ENCODE measurements at places on chromosomes 11 and 22.

DNA sequence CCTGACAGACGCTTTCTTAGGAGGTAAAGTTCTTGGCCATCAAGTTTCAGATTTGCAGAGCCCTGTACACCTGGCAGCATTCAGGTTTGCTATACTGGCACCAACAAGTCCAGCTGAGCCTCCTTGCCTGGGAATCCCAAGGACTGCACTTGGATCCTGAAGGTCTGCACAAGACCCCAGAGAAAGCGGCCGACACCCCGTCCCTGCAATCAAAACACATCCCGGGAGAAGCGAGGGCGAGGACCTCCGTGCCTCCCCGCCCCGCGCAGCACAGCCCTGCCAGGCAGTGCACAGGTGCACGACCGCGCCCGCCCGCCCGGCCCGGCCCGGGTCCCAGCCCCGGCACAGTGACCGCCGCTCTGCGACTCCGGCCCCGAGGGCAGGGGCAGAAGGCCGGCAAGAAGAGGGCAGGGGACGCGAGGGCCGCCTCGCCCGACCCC, 559 bp downstream of the MRTFA start:
- no peak for DNase-seq

DNA sequence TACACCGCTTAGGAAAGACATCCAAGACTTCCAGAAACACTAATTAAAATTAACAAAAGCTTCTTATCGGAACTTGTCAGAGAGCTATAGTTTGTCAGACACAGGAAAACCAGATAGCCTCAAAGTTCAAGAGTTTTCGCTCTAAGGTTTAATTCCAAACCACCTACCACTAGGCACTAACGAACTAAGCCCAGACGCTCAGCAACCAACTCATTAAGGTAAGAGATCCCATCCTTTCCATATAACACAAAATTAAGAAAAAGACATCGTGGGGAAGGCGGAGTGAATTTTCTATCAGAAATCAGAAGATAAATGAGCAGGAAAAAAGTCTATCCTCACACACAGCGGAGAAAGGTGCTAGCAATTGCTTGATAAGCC, 382 bp downstream of the IMMP1L start:
- no peak for DNase-seq

GRCh38 chr11:59106363-59107336, at the start of gene FAM111B:
TSS of gene FAM111B (plus strand) at chr11:59107237. CDS start at chr11:59109626, 2,389 bp downstream.
- peak; percentile 67 for DNase-seq

GRCh38 chr11:57668434-57668782, 494 bp downstream of the ZDHHC5 start:
- DNase-seq = no peak

- no peak for DNase-seq
These were observed 401.6 kb downstream of the BUD13 start for GRCh38 chr11:116371146-116371545.

- DNase-seq = no peak
These were observed 11.6 kb downstream of the TOLLIP start for GRCh38 chr11:1297576-1298473.

DNA sequence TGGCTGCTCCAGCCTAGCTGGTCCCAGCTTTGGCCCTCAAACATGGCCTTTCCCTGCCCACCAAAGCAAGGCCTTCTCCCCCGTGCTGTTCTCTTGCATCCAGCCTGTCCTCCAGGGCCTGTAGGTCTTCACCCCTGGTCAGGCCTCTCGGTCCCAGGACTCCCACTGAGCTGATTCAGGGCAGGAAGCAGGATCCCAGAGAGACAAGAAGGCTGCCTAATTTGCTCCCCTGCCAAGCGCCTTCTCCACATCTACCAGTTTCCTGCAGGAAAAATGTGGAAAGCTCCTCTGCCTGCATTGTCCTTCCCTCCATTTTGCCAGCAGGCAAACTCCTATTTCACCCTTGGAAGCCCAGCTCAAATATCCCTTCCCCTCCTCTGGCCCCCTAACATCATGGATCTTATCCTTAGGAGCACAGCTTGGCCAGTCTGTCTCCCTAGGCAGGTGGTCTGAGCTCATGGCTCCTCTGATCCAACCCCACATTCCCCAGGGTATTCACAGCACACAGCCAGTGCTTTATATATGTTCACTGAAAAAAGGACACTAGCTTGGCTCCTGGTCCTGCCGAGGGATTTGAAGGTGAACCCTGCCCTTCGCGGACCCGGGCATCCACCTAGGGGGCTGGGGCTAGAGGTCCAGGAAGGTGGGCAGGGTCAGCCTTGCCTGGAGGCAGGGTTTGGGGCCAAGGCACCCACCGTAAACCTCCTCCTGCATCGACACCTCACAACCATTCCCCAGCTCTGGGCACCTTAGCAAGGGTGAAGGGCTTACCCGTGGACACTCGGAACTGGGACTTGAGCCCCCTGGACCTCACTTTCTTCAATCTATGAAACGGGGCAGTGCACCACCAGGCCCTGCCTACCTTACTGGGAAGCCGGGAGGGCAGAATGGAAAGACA, 968 bp downstream of the RHBDD3 start:
- DNase-seq = no peak

- DNase-seq = no peak
These were observed 54.0 kb downstream of the PLEKHA7 start for GRCh38 chr11:16960250-16960649.

Measured in GM18507 (cell line).